ENCODE measurements at places on chromosomes 1 and 21.

GRCh38 chr21:41317458-41317857 is 857 bp downstream of the FAM3B start:
- DNase-seq: no peak

- peak; percentile 89 for DNase-seq
These were observed at the start of gene NAXE for GRCh38 chr1:156591432-156592157. Gene NAXE, plus strand, starts transcription at chr1:156591776. Its CDS starts 29 bp downstream, at chr1:156591805.

DNA sequence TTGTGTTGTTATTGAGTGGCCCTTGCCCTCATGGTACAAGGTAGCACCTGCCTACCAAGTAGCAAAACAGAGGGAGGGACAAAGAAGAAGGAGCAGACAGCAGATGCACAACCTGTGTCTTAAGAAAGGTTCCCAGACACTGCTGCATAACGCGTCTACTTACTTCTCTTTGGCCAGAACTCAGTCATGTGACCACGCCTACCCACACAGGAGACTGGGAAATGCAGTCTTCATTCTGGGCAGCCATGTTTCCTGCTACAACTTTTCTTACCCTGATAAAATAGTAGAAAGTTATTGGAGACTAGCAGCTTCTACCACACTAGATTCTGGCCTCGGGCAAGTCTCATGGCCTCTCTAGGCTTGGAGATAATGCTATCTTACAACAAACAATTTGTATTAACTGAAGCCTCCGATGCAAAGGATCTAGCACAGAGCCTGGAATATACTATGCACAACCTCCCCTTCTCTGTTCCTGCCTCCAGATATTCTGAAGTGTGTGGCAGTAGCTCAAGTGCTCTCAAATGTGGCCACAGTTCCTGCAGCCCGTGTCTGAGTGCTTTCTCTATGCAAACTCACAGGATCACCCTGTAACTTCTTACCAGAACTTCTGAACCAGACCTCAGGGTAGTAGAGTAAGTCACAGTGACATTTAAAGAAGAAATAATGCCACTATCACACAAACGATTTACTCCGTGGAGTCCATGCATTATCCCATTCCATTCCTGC is 34.1 kb upstream of the BTG2 start:
- peak; percentile 72 for DNase-seq

DNA sequence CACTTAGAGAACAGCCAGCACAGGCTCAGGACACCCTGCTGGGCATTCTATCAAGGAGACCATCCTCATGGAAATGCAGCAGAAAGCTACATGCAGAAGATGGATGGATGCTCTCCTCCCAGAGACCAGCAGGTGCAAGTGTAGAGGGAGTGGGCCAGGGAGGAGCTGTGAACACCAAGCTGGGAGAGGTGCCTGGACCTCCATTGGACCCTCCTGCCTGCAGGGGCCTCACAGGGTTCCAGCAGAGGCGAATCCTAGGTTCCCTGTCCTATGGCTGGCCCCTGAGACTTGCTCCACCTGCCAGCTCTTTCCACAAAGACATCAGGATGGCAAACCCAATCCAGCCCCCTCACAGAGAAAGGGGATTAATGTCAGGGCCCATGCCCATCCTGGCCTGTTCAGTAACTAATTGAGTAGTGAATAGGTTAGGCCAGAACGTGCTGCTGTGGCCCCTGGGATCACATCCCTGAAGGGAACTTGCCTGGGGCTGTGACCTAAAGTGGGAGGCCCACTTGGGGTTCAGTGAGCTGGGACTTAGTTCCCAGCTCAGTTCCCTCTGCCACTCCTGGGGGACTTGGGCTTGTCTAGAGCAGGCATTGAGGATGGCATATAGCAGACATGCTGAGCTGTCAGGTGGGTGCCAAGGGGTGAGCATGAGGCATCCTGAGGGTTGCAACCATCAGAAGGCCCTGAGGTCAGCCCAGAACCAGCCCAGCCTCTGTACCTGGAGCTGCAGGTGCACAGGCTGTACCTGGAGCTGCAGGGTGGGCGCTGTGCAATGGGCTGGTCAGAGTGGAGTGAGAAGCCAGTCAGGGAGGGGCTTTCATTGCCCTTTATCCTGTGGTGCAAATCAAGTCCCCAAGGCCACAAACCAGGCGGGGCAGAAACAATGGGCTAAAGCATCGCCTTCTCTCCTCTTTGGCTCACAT is 22.9 kb upstream of the ZNF678 start:
- DNase-seq: no peak

GRCh38 chr1:4684864-4685522 is 30.6 kb downstream of the AJAP1 start:
- no peak for DNase-seq

GRCh38 chr1:12135612-12136011 is 31.2 kb upstream of the TNFRSF1B start:
- no peak for DNase-seq

GRCh38 chr1:98292994-98293393 is 368.5 kb upstream of the SNX7 start:
- DNase-seq: no peak

DNA sequence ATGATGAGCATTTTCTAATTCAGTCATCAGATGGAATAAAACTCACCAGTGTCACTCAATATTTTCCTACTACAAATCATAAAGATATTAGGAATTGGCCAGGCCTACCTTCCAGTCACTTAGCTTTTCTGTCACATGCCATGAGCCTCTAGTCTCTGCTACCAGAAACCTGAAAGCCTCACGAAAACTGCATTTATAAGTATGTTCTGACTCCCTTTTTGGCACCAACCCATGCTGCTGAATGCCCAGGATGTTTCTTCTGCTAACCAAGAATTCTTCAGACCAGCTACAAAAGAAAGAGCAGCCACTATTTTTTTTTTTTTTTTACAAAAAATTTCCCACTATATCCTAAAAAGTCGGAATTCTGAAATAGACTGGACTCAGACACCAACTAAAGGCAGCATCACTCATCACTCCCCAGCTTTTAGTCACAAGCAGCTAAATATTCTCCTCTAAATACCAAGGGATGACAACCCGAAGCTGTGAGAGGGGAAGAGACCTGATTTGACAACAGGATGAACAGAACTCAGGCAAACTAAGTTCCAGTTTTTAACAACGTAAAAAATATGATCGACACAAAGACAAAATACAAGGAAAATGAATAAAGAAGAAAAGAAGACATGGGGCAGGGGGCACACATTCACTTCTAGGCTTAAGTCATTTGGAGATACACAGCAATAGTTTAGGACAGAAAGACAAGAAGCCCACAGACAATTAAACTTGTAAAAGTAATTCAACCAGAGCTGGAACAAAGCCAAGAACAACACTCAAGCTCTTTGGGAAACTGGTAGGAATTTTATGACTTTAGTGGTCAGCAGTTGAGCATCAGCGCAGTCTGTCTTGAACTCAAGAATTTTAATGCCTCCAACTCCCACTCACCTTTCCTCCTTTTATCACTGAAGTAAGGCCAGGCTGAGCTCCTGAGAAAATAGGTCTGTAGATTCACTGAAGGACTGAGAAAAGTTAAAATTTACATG is 1.7 kb downstream of the DCAF8 start:
- DNase-seq: no peak

- DNase-seq: no peak
These were observed 960.0 kb downstream of the PLA2G4A start for GRCh38 chr1:187788718-187789117.

DNA sequence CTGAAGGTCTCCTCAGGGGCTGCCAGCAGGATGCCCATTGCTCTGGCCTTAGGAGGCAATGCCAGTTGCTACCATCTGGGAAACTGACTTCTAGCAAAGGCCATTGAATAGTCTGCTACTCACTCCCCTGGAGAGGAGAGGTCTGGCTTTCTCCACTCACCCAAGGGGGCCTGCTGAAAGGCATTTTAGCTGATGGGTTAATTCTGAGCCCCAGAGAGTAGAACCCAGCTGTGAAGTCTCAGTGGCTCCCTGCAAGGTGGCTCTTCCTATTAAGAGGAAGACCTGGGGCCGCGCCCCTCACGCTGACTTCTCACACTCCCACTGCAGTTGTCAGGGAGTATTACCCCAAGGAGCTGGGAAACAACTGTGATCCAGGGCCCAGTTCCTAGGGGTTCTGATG is 213.3 kb upstream of the GALNT2 start:
- DNase-seq: no peak

- no peak for DNase-seq
These were observed 114.8 kb downstream of the RUNX1 start for GRCh38 chr21:34934350-34934749.

- DNase-seq: peak; percentile 82
These were observed 650 bp downstream of the VANGL1 start for GRCh38 chr1:115642168-115643072.

- no peak for DNase-seq
These were observed 41.0 kb upstream of the HAO2 start for GRCh38 chr1:119327450-119328155.

- DNase-seq: no peak
These were observed 85.4 kb upstream of the ROR1 start for GRCh38 chr1:63688302-63688890.

DNA sequence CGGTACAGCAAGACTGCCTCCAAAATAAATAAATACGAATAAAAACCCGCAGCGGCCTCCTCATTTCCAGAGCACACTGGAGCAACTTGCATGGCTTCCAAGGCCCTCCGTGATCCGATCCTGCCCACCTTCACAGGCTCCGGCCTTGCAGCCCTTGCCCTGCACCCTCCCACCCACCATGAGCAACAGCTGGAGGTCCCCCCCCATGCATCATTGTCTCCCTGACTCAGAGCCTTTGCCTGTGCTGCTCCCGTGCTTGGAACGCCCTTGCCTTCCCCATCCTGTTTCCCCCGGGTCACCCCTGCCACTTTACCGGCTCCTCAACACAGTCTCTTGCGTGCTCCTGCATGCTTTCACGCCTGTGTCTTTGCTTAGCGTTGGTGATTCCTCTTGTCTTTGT is 71.0 kb upstream of the ANGPTL1 start:
- DNase-seq: no peak

- DNase-seq: no peak
These were observed 22.1 kb upstream of the SPATC1L start for GRCh38 chr21:46206163-46207005.

DNA sequence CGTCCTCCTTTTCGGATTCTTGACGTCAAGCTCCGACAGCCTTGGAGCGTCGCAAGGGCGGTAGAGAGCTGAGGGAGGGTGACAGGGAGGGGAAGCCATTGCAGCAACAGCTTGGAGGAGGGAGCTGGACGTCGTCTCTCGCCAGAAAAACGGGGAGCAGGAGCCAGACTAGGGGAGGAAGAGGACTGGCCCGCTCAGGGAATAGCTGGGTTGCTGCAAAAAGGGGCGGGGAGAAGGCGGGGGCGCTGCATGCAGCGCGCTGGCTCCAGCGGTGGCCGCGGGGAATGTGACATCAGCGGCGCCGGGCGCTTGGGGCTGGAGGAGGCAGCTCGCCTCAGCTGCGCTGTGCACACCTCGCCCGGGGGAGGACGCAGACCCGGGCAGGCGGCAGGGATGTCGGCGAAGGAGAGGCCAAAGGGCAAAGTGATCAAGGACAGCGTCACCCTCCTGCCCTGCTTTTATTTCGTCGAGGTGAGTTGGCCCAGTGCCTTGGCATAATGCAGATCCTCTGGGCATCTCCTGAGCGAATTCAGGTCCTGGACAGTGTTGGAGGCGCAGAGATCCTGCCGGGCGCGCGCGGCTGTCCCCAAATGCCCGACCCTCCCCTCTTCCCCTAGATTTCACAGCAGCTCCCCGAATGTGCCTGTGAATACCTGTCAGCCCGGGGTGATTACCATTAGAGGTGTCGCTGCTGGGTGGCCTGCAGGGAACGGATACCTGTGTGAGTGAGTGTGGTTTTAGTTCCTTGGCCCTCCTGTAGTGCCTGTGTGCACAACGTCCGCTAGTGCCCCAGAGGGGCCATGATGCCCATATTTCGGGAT is at the start of gene PLPPR4:
Gene PLPPR4, plus strand, starts transcription at position 292 of the 821 bp plus-strand sequence. Its CDS starts 102 bp downstream, at position 394.
- DNase-seq: no peak

DNA sequence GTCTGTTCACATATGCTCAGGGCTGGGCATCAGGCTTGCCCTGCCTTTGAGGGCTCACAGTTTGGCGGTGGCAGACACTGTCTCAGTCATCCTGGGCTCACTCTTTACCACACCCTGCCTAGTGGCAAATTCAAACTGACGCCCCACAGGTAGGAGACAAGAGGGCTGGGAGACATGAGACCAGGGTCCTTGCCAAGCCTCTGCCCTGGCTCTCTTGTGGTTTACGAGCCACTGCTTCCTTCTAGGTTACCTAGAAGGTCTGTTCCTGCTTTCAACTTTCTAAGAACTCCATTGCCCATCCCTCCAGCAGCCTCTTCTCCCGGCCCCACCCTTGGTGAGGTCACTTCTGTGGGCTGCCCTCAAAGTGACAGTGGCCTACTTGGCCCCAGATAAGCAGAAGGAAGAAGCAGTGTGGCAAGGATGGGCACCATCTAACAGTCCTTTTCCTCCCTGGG is 10.5 kb downstream of the KIF21B start:
- DNase-seq: no peak

GRCh38 chr1:206581571-206581981 is 30.7 kb downstream of the EIF2D start:
- no peak for DNase-seq

DNA sequence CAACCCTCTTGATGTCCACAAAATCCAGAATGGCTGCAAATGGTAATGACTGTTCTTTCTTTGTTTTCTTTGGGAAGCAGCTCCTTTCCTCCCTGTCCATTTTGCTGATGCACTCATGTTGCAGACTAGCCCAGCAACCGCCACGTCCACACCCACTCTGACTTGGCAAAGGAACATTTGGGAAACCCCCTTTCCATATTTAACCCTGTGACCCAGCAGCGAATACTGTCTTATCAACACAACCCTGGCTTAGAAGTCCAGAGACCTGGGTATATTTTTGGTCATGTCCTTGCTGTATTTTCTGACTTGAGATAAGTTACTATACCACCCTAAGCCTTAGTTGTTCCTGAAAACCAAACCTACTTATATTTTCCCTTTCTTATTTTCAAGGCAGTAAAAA is 18.1 kb upstream of the SHE start:
- DNase-seq: no peak

GRCh38 chr1:234500269-234500668 is 21.3 kb upstream of the TARBP1 start:
- no peak for DNase-seq

- no peak for DNase-seq
These were observed 2.6 kb upstream of the TMEM240 start for GRCh38 chr1:1542766-1543705.

All from GM13977 (cell line).